ENCODE measurements at places on chromosomes 7 and 10. TPM values are rescaled to one million over a fixed set of nuclear protein-coding genes. Genes with fewer than 3 reads are reported as not detected.

Gene MACROH2A2
- 10.7 TPM for total RNA-seq

Gene UCN3
- total RNA-seq: 0.19 TPM

Gene HOXA1
- total RNA-seq: 0.28 TPM

Gene C7orf57
- total RNA-seq: 0.05 TPM

Gene MALRD1
- total RNA-seq: 2.5 TPM

Gene PNLIPRP3
- total RNA-seq: not detected

Gene AQP1
- 18.4 TPM for total RNA-seq

Gene TRRAP
- 11.3 TPM for total RNA-seq

Gene FAM180A
- total RNA-seq: 0.05 TPM

Gene UTF1
- not detected for total RNA-seq

Gene TAS2R40
- not detected for total RNA-seq

GRCh38 chr7:112963634-112964033, 123.0 kb downstream of the GPR85 start:
- no peak overlapping the region for H3K4me3 ChIP-seq
- no peaks in the 10 kb centered on the region for H3K27me3 ChIP-seq
- no peaks in the 10 kb centered on the region for H3K36me3 ChIP-seq
- H3K27ac ChIP-seq: no peak overlapping the region
- DNase-seq: no peak

GRCh38 chr7:67620216-67620933, 623.7 kb downstream of the TYW1 start:
- H3K4me3 ChIP-seq: no peak overlapping the region
- DNase-seq: no peak
- H3K4me1 ChIP-seq: no peaks in the 10 kb centered on the region

GRCh38 chr7:151339651-151340382, 1.8 kb upstream of the NUB1 start:
- no peak overlapping the region for H3K4me3 ChIP-seq
- no peaks in the 10 kb centered on the region for H3K36me3 ChIP-seq
- peak; percentile 27 for DNase-seq
- peaks cover 11% of the 10 kb centered on the region for H3K4me1 ChIP-seq

- no peak for DNase-seq
- H3K27me3 ChIP-seq: no peaks in the 10 kb centered on the region
- H3K4me1 ChIP-seq: no peaks in the 10 kb centered on the region
- H3K4me3 ChIP-seq: no peak overlapping the region
- peaks cover 57% of the 10 kb centered on the region for H3K36me3 ChIP-seq
- no peak overlapping the region for H3K27ac ChIP-seq
Measured at GRCh38 chr10:79209340-79209739, 137.9 kb upstream of the PPIF start.

DNA sequence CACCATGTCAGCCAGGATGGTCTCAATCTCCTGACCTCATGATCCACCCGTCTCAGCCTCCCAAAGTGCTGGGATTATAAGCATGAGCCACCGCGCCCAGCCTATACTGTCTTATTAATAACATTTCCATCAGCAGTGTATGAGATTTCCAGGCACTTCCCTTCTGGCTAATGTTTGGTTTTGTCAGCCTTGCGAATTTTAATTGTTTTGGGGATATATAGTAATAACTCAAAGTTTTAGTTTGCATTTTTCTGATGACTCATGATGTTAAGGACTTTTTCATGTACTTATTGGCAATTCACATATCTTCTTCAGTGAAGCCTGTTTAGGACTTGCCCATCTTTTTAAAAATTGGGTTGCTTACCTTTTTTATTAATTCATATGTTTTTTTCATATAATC, 76.0 kb downstream of the TMEM270 start:
- no peak for DNase-seq
- H3K27me3 ChIP-seq: no peaks in the 10 kb centered on the region
- H3K4me3 ChIP-seq: no peak overlapping the region
- H3K27ac ChIP-seq: no peak overlapping the region
- H3K4me1 ChIP-seq: no peaks in the 10 kb centered on the region

DNA sequence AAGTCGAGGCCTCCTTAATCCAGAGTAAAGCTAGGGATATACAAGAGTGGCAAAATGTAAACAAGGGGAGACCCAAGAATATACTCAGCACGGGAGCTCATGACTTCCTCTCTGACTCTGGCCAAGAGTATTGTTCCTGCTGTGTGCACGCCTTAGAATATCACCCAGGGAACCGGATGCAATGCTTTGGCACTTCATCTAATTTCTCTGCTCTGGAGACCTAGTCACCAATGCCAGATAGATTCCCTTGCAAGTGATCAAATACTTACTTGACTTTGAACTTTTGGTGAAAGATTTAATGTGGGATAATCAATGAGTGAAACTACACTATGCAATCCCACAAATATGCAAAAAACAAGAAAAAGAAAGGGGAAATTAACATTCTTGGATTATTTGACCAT, 695.5 kb downstream of the INHBA start:
- H3K4me1 ChIP-seq: no peaks in the 10 kb centered on the region
- H3K27ac ChIP-seq: no peak overlapping the region
- no peak overlapping the region for H3K4me3 ChIP-seq
- no peaks in the 10 kb centered on the region for H3K27me3 ChIP-seq

DNA sequence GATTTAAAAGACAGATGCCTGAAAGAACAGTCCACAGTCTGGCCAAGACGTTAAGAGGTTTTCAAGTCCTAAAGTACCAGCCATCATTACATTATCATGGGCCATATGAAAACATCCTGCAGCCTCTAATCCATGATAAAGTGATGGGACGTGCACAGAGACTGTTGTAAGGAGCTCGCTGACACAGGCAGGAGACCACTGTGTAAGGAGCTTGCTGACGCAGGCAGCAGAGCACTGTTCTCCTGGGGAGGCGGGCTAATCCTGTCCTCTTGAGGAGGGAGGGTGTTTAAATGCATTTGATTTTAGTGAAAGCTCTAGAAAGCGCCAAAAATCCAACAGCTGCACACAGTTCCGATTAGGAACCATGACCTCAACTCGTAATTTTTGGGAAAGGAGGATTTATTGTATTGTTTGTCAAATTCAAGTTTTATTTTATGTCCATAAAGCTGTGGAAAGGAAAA, 16.9 kb downstream of the SVIL start:
- DNase-seq: no peak
- H3K36me3 ChIP-seq: no peaks in the 10 kb centered on the region
- H3K27ac ChIP-seq: peak overlapping the region; percentile 8
- H3K4me1 ChIP-seq: no peaks in the 10 kb centered on the region
- H3K27me3 ChIP-seq: no peaks in the 10 kb centered on the region

DNA sequence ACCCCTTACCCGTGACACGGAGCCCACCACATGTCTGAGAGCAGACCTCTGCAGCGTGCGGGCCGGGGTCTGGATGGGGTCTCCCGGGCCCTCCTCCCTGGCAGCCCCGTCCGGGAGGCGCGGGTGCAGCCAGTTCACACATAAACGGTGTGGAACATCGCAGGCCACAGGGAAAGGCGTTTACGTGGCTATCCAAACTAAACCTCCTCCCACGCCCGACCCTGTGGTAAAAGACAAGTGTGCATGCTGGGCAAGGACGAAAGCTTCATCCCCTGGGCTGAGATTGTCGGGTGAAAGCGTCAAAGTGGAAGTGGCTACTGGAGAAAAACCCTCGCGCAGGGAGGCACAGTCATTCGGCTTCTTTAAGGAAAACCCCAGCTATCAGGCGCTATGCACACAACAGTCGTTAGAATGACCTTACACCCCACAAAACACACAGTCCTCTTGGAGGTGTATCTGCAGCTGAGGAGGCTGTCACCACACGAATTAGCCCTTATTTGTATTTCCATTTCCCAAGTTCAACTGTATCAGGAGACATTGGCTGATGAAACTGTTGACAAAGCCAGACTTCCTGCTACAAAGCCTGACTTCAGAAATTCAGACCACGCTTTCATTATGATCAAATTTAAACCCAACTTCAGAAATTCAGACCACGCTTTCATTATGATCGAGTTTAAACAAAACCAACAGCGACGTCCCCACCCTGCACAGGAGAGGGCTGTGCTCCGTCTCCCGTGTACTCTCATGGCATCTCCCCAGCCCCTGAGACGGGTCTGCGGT, 15.3 kb downstream of the GPER1 start:
- H3K4me1 ChIP-seq: peaks cover 46% of the 10 kb centered on the region
- no peak overlapping the region for H3K4me3 ChIP-seq
- H3K27ac ChIP-seq: peak overlapping the region; percentile 43

- H3K36me3 ChIP-seq: no peaks in the 10 kb centered on the region
- no peaks in the 10 kb centered on the region for H3K4me1 ChIP-seq
- no peak for DNase-seq
- no peak overlapping the region for H3K27ac ChIP-seq
- no peak overlapping the region for H3K4me3 ChIP-seq
Measured at GRCh38 chr7:47617131-47617530, 35.2 kb upstream of the TNS3 start.

- no peaks in the 10 kb centered on the region for H3K4me1 ChIP-seq
- no peak overlapping the region for H3K27ac ChIP-seq
- DNase-seq: no peak
- H3K27me3 ChIP-seq: no peaks in the 10 kb centered on the region
- no peak overlapping the region for H3K4me3 ChIP-seq
Measured at GRCh38 chr10:126334272-126334671, 54.0 kb downstream of the ADAM12 start.

DNA sequence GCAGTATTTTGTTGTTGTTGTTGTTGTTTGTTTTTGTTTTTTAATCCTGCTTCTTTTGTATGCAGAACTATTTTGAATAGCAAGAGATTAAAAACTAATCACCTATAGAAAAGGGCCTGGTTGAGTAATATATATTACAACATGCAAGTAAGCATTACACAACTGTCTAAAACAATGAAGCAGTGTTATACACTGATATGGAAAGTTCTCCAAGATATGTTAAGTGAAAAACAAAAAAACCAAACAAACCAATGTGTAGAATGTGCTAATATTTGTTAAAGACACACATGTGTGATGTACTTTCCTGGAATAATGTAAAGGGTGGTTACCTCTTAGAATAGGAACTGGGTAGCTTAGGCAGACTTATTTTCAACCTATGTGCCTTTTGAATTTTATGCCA, 117.4 kb downstream of the ZNF365 start:
- no peak overlapping the region for H3K4me3 ChIP-seq
- H3K27ac ChIP-seq: no peak overlapping the region
- H3K4me1 ChIP-seq: no peaks in the 10 kb centered on the region
- no peaks in the 10 kb centered on the region for H3K36me3 ChIP-seq

DNA sequence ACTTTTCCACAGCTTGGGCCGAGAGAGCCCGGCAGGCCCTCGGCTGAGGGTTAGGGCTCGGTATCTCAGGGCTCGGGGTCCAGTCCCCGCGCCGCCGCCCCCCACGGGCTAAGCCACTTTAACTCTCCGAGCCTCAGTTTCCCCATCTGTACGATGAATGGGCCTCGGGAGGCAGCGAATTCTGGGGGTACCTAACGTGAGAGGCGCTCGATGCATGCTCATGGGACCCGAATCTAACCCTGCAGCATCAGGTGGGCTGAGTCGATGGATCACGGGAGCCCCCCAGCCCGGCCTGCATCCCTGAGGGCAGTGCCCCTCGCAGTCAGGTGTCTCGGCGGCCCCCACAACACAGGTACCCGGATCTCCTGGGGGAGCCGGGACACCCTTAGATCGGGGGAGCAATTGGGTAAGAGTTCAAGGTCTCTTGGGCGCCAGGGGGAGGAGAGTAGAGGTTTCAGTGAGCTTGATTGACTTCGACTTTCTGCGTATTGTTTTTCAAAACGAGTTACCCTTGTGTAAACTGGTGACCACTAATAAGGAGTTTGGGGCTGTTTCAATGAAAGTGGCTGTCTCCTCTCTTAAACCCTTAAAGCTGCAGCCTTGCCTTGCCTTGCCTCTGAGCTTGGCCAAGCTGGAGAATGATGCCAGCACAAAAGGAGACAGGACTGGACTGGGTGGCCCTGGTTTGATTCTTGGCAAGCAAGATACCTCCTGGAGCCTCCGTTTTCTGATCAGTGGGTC, 631 bp downstream of the POR start:
- no peaks in the 10 kb centered on the region for H3K36me3 ChIP-seq
- peak overlapping the region; percentile 97 for H3K4me3 ChIP-seq
- peaks cover 2% of the 10 kb centered on the region for H3K27me3 ChIP-seq
- peak overlapping the region; percentile 68 for H3K27ac ChIP-seq
- peaks cover 17% of the 10 kb centered on the region for H3K4me1 ChIP-seq
- DNase-seq: no peak

- H3K27me3 ChIP-seq: no peaks in the 10 kb centered on the region
- H3K4me1 ChIP-seq: no peaks in the 10 kb centered on the region
- DNase-seq: no peak
- H3K36me3 ChIP-seq: no peaks in the 10 kb centered on the region
- H3K27ac ChIP-seq: no peak overlapping the region
- no peak overlapping the region for H3K4me3 ChIP-seq
Measured at GRCh38 chr7:22681852-22682657, 44.9 kb upstream of the IL6 start.

- no peak for DNase-seq
- H3K36me3 ChIP-seq: no peaks in the 10 kb centered on the region
- H3K4me1 ChIP-seq: peaks cover 5% of the 10 kb centered on the region
Measured at GRCh38 chr10:43120929-43121314, 17.3 kb upstream of the CSGALNACT2 start.

DNA sequence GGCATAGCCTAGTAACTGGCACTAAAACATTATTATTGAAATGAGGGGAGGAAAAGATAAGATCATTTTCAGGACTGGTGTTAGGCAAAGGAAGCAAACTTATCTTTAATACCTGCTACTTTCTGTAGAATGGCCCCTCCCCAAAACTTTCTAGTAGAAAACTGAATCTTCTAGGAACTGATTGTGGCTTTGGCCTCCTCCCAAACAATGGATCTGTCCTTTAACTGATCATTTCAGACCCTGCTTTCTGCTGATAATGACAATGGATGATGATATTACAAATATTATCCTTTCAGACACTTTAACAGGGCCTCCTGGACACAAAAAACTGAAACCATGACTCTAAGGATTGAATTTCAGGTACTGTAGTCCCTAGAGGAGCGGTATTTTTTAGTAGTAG, 55.1 kb downstream of the EZH2 start:
- no peak overlapping the region for H3K4me3 ChIP-seq
- no peaks in the 10 kb centered on the region for H3K4me1 ChIP-seq
- no peak for DNase-seq
- H3K27me3 ChIP-seq: no peaks in the 10 kb centered on the region
- no peak overlapping the region for H3K27ac ChIP-seq

- peaks cover 2% of the 10 kb centered on the region for H3K4me1 ChIP-seq
- H3K36me3 ChIP-seq: peaks cover 3% of the 10 kb centered on the region
- no peak overlapping the region for H3K4me3 ChIP-seq
- H3K27me3 ChIP-seq: no peaks in the 10 kb centered on the region
- no peak overlapping the region for H3K27ac ChIP-seq
Measured at GRCh38 chr7:37028909-37029440, 304.7 kb upstream of the AOAH start.

- no peak for DNase-seq
- H3K27ac ChIP-seq: no peak overlapping the region
- no peaks in the 10 kb centered on the region for H3K4me1 ChIP-seq
- no peak overlapping the region for H3K4me3 ChIP-seq
Measured at GRCh38 chr10:103021150-103021899, 103.2 kb downstream of the CNNM2 start.

- H3K4me1 ChIP-seq: peaks cover 14% of the 10 kb centered on the region
- no peaks in the 10 kb centered on the region for H3K27me3 ChIP-seq
- H3K36me3 ChIP-seq: no peaks in the 10 kb centered on the region
- H3K27ac ChIP-seq: no peak overlapping the region
Measured at GRCh38 chr7:66409493-66409892, 204.4 kb downstream of the TPST1 start.

Measured in thymus (tissue), 14 donors.